ENCODE measurements at places on chromosomes 7 and 10. TPM values are rescaled to one million over a fixed set of nuclear protein-coding genes. Genes with fewer than 3 reads are reported as not detected.

Gene CALML5
- total RNA-seq, result not detected

Gene HGF
- 0.22 TPM for total RNA-seq

Gene EPO
- 0.58 TPM for total RNA-seq

Gene OR13A1
- 1.5 TPM for total RNA-seq

Gene DKK1
- total RNA-seq, result 16.1 TPM

Gene PLXDC2
- 30.1 TPM for total RNA-seq

Gene SAMD9L
- not detected for total RNA-seq

Gene SLC18A3
- total RNA-seq, result not detected

Gene TNS3
- 15.0 TPM for total RNA-seq

DNA sequence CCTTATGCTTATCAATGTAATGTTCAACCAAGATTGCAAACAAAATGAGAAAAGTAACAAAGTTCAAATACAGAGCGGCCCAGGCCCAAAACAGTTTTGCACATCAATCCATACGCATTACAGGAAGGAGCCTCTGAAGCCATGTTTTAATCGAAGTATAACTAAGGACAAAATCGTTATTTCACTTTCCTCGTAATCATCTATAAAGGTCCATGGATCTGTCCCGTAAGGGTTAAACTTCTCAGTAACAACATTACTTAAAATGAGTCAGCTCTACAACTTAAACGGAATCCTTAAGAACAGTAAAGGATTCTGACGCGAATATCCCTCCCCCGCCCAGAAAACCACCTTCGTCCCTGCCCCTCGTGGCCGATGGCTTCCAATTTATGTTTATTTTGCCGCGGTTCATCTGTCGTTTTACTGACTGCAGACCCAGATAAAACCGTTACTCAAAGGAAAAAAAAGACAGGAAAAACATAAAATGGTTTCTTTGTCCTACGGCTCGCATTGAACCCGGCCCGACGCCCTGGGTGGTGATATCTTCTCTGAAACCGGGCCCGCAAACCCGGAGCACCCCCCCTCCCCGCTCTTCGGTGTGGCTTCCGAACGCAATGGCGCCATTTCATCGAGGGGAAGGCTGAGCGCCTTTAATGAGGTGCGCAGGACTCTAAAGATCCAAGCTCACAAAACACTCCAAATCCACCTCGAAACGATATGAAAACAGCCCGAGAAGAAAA lies 1.1 kb downstream of the HNRNPA2B1 start:
- DNase-seq, result peak; percentile 86

- no peak for DNase-seq
Observed at GRCh38 chr7:79702116-79702515, 248.6 kb upstream of the MAGI2 start.

DNA sequence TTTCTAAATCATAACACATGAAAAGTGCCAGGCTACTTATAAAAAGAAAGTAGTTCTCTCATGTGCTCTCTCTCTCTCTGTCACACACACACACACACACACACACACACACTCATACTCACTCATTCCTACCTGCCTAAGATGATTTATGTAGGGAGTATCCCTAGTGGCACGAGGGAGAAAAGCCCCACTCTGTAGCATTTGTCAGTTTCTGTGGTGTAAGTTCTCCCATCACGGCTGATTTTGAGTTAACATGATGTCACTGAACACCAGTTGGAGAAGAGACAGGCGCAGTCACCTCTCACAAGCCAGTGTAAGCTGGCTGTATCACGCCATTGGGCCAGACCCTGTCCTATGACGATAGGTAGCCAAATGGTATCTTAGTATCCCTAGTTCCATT lies 395.4 kb downstream of the SFMBT2 start:
- DNase-seq, result no peak

- DNase-seq, result no peak
Observed at GRCh38 chr7:71254751-71255150, 122.8 kb downstream of the GALNT17 start.

- DNase-seq, result no peak
Observed at GRCh38 chr7:18566829-18567228, 71.3 kb downstream of the HDAC9 start.

DNA sequence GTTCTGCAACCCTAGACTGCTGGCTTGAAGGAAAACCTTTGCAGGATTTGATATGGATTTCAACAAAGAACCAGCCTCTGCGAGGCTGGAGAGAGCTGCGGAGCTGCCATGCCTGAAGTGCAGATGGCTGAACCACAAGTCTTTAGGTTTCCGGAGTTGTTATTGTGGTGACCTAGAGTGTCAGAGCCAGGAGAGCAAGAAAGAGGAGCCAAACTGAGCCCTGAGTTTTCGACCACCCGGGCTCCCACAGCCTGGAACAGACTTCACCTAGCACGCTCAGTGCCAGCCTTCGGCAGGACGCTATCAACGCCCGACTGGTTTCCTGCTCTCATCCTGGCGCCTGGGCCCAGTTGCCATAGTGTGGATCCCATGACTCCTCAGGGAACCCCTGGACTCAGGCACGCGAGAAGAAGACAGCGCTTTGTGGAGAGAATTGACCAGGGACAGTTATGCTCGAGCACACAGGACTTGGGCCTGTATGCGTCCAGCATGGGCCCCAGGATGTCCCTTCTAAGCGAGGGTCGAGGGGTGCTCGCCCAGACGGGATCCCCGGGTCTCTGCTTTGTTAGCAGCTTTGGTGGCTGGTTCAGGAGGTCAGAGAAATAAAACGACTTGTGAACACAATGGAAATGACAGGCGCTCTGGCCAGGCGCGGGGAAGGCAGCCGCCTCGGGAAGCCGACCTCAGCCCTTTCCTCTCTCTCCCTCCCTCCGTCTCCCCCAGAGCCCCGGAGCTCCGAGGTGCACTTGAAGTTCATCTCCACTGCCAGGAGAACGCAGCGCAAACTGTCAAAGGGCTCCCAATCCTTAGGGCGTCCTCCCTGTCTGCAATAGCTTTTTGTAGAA lies 1.8 kb upstream of the GAD2 start:
- DNase-seq, result peak; percentile 50

- peak; percentile 54 for DNase-seq
Observed at GRCh38 chr10:35422228-35422627, 85.9 kb downstream of the CCNY start.

- DNase-seq, result peak; percentile 43
Observed at GRCh38 chr7:94056796-94057207, 52.6 kb upstream of the BET1 start.

DNA sequence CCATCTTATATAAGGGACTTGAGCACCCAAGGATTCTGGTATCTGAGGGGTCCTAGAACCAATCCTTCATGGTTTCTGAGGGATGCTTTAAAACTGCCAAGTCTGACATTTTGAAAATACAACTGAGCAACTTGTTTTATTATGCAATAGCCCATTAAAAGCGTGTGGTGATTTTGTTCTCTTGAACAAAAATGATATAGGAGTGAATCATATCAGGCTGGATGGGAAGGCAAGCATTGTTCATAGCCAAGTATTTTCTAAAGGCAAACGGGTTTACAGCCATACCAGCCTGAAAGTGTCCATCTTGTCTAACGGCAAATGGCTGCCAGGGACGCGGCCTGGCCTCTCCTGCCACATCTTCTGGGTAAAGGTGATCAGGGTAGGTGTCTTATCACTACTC lies 23.4 kb downstream of the RPP38 start:
- DNase-seq, result no peak

DNA sequence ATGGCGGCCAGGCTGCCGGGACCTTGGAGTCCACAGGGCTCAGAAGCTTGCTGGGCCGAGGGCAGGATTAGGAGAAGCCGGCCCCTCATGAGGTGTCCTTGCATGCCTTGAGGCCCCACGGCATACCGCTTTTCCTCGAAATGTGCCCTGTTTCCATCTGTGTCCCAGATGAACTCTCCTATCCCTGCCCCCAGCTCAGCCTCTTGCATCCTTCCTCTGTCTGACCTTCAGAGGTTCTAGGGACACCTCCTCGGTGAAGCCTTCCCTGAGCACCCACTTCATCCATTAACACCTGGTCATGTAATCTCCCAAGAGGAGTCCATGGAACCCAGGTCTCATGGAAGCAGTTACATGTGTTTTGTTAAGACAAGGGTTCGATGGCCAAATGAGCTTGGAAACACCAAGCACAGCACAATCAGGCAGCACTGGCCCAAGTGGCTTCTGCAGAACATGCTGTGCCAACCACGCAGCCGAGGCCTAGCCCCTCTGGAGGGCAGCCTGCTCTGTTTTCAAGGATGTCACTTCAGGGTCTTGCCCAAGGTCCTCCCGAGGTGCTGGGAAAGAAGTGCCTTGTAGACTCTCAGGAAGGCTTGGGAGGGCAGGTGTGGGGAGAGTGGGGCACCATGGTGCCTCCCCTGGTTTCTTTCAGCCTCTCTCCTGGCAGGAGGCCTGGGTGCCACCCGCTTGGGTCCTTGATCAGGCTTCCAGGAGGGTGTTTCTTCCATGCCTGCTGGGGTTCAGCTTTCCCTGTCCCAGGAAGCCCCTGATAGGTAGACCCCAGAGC lies 124.3 kb downstream of the NEURL1 start:
- DNase-seq, result no peak

DNA sequence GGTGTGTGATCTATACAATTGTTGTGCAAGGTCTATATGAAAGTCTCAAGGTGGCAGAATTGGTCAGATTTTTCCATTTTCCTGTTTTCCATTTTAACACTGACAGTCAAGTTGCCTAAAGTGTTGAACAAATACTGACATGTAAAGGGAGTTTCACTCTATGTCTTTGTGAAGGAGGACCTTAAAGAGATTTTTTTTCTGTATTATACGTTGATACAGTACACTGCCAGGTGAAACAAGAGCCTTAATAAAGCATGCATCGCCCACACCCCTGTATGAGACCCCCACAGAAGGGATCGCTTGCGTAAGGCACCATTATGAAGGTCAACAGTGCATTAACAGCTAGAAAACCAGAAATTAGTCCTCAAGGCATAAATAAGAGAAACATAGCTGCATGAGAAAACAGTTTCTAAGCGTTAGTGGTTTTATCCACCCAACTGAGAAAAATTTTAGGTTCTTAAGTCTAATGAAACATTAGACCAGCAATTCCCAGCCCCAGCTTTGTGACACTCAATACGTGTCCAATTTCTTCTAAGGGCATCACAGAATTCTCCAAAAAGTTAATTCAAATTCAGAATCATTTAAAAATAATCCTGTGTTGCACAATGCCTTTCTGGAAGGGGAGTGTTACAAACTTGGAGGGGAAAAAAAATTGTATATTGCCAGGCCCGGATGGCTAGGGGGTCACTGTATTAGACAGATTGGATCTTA lies 6.9 kb downstream of the KLF6 start:
- no peak for DNase-seq

DNA sequence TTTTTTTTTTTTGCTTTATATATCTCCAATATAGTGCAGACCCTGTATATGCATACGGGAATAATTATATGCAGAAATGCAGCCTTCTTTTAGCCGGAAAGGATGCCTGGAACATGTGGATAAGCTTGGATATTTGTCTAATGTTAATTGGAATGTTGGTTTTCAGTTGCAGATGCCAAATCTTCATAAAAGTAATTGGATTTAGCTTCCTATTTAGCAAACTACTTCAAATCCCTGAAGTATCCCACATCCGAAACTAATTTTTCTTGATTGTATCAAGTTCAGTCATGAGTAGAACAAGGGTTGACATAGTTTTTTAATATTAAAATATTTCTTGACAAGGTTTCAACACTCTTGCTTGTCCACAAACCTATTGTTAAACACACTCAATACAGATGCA lies 281.7 kb downstream of the BBS9 start:
- DNase-seq, result no peak

- DNase-seq, result no peak
Observed at GRCh38 chr10:34834274-34834673, 19.2 kb upstream of the PARD3 start.

DNA sequence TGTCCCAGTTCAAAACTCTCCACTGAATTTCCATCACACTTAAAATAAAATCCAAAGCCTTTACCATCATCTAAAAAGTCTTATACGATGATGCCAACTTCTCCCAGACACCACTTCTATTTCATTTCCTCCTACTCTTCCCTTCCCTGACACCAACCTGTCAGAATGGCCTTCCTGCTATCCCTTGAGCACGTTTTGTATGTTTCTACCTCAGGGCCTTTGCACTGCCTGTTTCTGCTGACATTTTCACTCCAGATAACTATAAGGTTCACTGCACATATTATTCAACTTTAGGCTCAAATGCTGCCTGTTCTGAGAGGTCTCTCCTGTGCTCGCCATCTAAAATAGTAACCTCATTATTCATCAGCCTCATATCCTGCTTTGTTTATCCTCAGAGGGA lies 269.6 kb downstream of the HTR7 start:
- no peak for DNase-seq

DNA sequence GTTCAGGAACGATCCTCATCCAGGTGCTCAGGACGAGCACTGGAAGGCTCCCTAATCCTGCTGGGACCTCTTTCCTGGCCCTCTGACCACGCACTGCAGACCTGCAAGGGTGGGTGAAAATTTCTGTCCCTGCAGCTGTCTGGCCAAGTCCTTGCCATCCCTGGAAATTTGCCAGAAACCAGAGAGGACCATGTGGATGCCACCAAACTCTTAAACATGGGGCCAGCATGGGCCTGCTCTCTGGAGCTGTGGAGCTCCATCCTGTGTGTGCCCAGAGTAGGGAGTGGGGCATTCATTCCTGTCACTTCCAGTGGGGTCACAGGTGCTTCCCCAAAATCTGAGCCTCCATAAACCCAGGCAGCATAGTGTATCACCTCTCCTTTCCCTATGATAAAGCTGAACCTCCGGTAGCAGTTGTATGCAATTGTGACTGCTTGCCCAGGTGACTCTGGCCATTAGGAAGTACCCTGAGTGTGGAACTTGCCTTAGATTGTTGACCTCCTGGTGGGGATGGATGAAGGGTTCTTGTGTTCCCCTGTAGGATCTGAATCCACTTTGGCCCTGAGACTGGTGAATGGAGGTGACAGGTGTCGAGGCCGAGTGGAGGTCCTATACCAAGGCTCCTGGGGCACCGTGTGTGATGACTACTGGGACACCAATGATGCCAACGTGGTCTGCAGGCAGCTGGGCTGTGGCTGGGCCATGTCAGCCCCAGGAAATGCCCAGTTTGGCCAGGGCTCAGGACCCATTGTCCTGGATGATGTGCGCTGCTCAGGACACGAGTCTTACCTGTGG lies 57.1 kb downstream of the DMBT1 start:
- no peak for DNase-seq

DNA sequence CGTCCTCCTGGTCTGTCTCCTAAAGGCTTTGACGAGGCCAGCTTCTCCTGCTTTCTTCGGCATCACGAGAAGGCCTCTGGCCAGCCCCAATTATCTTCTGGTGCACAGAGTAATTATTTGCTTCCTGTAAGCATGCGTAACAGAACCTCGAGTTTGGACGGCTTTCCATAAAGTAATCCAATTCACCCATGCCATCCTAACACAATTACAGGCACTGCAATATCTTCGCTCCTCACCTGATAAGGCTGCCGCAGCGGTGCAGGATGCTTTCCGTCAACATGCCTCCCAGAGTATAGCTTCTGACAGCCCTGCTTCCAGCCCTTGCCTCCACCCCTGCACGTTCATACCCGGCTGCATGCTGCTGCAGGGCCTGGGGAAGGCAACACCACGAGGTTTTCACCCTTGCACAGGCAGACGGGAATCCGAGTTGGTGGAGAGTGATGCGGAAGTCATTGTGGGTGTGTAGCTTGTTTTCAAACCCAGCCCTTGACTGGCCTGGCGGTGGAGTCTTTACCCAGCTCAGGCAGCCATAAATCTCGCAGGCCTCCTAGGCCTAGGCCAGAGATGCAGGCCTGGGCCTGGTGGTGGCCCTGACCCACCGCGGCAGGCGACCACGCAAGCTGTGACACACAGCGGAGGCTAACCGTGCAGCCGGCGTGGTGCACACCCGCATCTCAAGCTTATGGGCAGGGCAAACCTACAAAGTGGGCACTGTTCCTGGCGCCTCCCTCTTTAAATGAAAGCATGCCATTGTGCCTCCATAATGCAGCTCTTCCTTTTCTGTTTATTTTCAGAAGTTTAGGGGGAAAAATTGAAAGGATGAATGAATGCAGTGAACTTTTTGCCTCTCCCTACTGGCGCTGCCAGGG lies 12.7 kb downstream of the EBF3 start:
- DNase-seq, result no peak

GRCh38 chr10:130781206-130781605 lies 530.3 kb downstream of the TCERG1L start:
- DNase-seq, result no peak
